Dermis microvascular lymphatic vessel endothelial cell (primary cell): ENCODE measurements at places on chromosomes 13 and 19.

DNA sequence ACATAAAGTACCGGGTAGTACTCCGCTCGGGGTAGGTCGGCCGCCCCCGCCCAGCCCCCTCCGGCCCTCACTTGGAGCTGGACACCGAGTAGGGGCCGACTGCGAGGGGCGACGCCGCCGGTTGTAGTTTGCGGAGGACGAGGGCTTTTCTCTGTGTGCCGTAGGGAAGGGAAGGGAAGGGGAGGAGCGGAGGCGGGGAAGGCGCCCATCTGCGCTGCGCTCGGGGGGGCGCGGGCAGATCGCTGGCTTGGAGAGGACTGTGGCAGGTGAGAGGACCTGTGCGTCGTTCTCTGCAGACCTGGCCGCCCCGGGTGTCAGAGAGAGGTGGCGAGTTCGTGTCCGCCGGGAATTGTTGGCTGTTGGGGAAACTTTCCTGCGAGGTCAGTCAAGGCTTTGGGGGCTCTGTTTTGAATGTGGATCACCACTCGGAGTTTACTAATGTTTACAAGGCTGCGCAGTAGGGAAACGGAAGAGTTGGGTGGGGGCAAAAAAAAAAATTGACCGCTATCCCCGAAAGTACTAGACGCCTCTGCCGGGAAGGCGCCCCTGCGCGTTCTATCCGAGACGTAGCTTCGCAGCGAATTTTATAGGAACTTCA is 1.4 kb downstream of the ING1 start:
- DNase-seq: peak; percentile 69

DNA sequence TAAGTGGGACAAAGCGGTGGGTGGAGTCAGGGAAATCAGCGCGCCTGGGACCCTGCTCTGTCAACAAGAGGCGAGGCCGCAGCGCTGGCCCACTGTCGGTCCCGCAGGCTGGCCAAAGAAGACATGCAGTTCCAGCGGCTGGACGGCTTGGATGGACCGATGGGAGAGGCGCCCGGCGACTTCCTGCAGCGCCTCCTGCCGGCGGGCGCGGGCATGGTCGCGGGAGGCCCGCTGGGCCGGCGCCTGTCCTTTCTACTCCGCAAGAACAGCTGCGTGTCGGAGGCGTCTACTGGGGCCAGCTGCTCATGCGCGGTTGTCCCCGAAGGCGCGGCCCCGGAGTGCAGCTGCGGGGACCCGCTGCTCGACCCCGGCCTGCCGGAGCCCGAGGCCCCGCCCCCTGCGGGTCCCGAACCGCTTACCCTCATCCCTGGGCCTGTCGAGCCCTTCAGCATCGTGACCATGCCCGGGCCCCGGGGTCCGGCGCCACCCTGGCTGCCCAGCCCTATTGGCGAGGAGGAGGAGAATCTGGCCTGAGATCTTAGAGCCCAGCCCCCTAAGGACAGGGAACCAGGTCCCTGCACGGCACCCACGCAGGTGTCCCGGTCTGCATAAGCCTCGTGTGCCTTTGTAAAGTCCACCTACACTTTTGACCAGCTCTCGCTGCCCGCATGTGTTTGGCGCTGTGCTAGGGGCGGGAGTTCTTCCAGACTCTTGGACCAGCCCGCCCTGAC is 6.1 kb downstream of the BEST2 start:
- DNase-seq: peak; percentile 73

- no peak for DNase-seq
Observed at GRCh38 chr19:32997716-32998355, 25.8 kb downstream of the FAAP24 start.

DNA sequence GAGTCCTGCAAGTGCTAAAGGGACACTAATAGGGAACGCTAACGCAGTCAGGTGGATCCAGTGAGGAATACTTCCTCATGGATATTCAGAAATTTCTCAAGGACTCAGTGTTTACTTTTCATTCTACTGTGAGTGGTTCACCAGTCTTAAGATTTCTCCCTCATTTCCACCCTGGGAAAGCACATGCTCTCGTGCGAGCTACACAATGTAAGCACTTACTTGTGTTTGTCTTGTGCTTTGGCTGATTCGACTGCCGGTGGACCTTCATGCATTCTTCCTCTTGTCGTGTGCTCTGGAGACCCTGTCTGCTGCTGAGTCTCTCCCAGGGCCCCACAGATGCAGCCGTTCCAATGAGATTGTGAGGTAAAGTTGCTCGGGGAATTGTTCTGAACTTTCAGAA is 180.1 kb downstream of the NUFIP1 start:
- no peak for DNase-seq

- DNase-seq: peak; percentile 92
Observed at GRCh38 chr19:44401139-44402115, at the start of gene ZNF285. ZNF285 (minus strand) TSS chr19:44401608; CDS start chr19:44397213, 4,395 bp downstream.

GRCh38 chr13:60590800-60591747 is 194.1 kb downstream of the TDRD3 start:
- no peak for DNase-seq

GRCh38 chr19:42555317-42555716 is 27.0 kb upstream of the CEACAM1 start:
- no peak for DNase-seq

GRCh38 chr13:111893607-111894443 is 173.1 kb upstream of the SOX1 start:
- DNase-seq: no peak

DNA sequence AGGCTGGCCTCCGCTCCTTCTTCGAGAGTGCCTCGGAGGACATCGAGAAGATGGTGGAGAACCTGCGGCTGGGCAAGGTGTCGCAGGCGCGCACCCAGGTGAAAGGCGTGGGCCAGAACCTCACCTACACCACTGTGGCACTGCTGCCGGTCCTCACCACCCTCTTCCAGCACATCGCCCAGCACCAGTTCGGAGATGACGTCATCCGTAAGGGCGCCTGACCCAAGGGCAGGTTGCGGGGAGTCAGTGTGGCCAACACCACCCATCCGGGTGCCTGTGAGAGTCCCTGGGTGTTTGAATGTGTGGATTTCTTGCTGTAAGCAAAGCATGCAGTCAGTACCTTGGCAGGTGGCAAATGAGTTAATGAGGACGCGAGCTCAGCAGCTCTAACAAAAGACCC is 78.8 kb downstream of the RYR1 start:
- DNase-seq: no peak

DNA sequence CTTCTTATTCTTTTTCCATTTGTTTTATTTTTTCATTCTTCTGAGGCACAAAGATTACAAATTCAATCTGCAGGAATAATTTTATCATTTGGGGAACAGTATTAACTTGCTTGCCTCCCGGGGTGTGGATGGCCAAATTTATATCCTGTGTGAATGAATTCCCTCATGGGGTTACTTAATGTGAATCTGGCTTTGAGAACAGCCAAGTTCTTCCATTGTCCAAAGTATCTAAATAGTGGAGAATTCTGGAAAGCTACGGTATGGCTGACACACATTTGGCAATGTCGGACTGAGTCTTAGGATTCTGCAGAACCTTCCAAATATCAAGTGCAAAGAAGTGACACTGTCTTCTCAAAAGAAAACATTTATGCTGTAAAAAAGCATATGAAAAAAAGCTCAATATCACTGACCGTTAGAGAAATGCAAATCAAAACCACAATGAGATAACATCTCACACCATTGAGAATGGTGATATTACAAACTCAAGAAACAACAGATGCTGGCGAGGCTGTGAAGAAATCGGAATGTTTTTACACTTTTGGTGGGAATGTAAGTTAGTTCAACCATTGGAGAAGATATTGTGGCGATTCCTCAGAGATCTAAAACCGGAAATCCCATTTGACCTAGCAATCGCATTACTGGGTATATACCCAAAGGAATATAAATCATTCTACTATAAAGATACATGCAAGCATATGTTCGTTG is 620.2 kb downstream of the EFNB2 start:
- DNase-seq: no peak

DNA sequence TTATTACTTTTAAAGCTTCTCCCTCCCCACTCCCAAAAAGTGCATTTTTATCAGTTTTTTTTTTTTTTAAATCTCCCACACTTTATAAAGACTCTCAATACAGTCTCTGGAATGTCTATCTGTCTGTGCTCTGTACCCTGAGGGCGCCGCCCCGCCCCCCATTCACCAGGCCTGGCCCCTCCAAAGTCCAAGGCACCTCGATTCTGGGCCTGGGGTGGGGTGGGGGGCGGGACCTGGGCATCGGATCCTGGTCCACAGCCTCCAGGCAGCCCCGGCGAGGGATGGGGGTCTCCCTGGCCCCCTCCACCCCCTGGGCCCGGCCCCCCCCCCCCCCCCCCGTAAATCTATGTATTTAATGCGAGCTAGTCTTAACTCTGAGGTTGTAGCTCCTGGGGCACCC is 23.3 kb downstream of the ZBTB7A start:
- no peak for DNase-seq

DNA sequence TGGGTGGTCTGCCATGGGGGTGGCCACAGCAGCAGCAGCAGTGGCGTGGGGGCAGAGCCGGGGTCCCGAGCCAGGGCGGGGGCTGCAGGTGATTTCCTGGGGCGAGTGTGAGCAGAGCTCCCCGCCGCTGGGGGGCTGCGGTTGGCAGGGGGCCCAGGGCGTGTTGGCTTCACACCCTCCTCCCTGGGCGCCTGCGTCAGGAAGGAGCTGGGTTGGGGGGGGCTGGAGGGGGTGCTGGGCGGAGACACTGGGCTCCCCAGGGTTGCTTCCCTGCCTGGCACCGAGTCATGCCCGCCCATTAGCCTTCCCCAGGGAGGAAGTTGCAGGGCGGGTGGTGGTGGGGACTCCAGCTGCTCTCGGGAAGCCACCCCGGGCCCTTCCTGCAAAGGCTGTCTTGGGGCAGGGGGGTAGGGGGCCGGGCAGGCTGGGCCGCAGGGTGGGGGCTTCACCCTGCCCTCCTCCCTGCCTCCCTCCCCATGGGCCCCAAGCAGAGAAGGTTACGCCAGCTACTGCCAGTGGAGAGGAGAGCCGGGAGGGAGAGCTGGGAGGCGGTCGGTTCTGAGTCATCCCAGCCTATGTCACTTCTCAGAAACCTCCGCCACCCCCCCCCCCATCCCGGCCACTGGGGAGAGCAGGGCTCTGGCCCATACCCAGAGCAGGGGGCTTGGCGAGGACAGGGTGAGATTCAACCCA is 4.6 kb downstream of the MIDN start:
- DNase-seq: peak; percentile 91

DNA sequence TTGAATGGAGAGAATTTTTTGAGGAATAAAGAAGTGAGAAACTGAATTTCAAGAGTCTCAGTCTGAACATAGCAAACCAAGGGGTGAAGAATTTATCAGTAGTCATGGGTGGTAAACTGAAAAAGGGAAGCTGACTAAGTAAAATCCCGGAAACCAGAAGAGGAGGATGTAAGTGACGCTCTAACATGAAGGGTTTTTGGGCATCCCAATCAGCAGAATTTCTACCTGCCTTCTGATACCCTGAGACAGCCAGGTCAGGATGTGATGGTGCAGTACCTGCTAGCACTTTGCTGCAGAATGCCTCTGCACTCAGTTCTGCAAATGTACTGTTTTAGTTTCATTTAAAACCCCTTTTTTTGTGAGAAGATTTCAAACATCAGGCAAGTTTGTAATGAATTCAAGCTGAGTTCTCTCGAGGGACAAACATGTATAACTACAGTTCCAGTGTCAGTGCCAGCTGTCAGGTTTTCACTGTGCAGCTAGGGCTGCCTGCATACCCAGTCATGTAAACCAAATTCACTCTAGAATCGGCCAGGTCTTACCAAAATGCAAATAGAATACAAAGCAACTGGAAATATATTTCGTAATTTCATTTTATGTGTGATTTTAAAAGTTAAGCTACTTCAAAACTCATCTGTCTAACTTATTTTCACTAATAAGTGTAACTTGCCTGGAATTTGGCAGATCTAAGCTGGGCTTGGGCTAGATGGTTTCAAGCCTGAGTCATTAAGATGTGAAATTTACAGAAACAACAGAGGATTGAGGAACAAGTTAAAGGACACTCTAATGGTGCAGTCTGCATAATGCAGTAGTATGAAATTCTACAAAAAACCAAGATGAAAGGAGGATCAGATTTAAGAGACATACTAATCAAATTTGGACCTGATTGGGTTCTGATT is 13.8 kb downstream of the METTL21C start:
- no peak for DNase-seq

GRCh38 chr13:41740479-41740878 is 220.4 kb downstream of the VWA8 start:
- DNase-seq: no peak

GRCh38 chr19:3844596-3844995 is 24.2 kb downstream of the ZFR2 start:
- DNase-seq: no peak

GRCh38 chr13:45826731-45827130 is 24.8 kb downstream of the SIAH3 start:
- no peak for DNase-seq

DNA sequence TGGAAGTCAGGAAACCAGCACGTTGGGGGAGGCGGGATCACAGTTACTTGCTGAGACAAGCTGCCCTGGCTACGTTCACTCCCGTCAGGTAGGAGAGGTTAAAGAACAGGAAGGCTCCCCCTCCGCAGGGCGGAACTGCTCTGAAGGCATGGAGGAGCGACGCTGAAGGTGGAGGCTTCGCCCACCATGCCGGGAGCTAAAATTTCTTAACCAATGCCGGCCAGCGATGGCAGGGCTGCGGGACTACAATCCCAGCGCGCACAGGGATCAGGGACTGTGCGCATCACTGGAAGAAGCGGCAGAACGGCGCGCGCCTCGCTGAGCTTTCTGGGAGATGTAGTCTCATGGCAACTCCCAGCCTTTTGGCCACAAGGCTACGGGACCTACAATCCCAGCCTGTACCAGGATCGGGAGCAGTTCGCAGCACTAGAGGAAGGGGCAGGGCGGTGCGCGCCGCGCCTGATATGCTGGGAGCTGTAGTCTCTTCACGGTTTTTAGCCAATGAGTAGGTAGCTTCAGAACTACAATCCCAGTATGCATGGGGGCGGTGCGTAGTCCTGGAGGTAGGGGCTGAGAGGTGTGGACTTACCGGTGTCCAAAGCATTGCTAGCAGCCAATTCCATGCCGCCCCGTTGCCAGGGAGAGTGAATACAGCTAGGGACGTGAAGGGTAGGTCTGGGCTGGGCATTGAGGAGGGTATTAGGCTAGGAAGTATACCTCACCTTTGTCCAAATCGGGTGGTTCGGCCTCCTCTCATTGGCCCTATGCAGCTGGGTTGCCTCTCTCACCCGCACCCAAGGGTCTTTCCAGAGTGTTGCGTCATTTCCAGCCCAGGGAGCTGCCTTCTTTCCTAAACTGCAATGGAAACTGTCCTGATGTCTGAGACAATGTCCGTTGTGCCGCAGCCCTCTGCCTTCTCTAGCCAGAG is 12.8 kb upstream of the ZNF682 start:
- peak; percentile 95 for DNase-seq

GRCh38 chr13:43229506-43229905 is 206.1 kb downstream of the DNAJC15 start:
- no peak for DNase-seq
